ENCODE measurements at places on chromosomes 5 and 9. TPM values are rescaled to one million over a fixed set of nuclear protein-coding genes. Genes with fewer than 3 reads are reported as not detected.

- H3K27ac ChIP-seq, result no peak overlapping the region
- H3K4me3 ChIP-seq, result no peak overlapping the region
- no peaks in the 10 kb centered on the region for H3K27me3 ChIP-seq
- DNase-seq, result no peak
These were observed 225.4 kb upstream of the PPP1R2B start for GRCh38 chr5:156624686-156625085.

DNA sequence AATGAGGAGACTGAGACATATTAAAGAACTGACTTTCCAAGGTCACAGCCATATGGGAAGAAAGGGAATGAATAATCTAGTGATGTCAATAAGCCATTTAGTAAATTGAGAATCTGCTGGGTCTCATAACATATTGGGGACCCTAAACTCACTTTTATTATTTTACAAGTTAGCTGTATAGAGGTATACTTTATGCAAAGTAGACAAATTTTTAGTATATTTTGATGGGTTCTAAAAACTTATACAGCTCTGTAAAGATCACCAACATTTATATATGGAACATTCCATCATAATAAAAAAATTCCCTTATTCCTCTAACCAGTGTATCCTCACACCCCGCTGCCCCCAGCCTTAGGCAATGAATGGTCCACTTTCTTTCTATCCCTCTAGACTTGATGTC is 35.7 kb upstream of the ZNF510 start:
- no peak for DNase-seq
- H3K27ac ChIP-seq, result no peak overlapping the region
- H3K4me1 ChIP-seq, result no peaks in the 10 kb centered on the region
- no peak overlapping the region for H3K4me3 ChIP-seq

- H3K4me3 ChIP-seq, result no peak overlapping the region
- no peaks in the 10 kb centered on the region for H3K4me1 ChIP-seq
- no peak for DNase-seq
- peaks cover 79% of the 10 kb centered on the region for H3K36me3 ChIP-seq
These were observed 50.8 kb downstream of the AQP7 start for GRCh38 chr9:33351547-33351946.

GRCh38 chr9:70406434-70406862 is 8.0 kb downstream of the KLF9 start:
- no peaks in the 10 kb centered on the region for H3K27me3 ChIP-seq
- peak overlapping the region; percentile 97 for H3K27ac ChIP-seq
- H3K4me1 ChIP-seq, result peaks cover 64% of the 10 kb centered on the region
- peak overlapping the region; percentile 80 for H3K4me3 ChIP-seq
- H3K36me3 ChIP-seq, result no peaks in the 10 kb centered on the region
- no peak for DNase-seq

GRCh38 chr5:103519550-103519949 is 43.0 kb downstream of the NUDT12 start:
- no peak for DNase-seq
- no peaks in the 10 kb centered on the region for H3K36me3 ChIP-seq
- H3K27me3 ChIP-seq, result no peaks in the 10 kb centered on the region

- no peak for DNase-seq
- H3K36me3 ChIP-seq, result peaks cover 28% of the 10 kb centered on the region
- no peaks in the 10 kb centered on the region for H3K27me3 ChIP-seq
- no peaks in the 10 kb centered on the region for H3K4me1 ChIP-seq
- no peak overlapping the region for H3K4me3 ChIP-seq
These were observed 201.5 kb downstream of the AOPEP start for GRCh38 chr9:94927762-94928670.

GRCh38 chr5:138755084-138755748 is 2.0 kb downstream of the CTNNA1 start:
- no peaks in the 10 kb centered on the region for H3K27me3 ChIP-seq
- H3K36me3 ChIP-seq, result peaks cover 15% of the 10 kb centered on the region
- peak overlapping the region; percentile 71 for H3K4me3 ChIP-seq
- DNase-seq, result no peak
- no peak overlapping the region for H3K27ac ChIP-seq
- H3K4me1 ChIP-seq, result peaks cover 26% of the 10 kb centered on the region

GRCh38 chr9:38315085-38315595 is 77.4 kb upstream of the ALDH1B1 start:
- H3K4me3 ChIP-seq, result no peak overlapping the region
- peaks cover 8% of the 10 kb centered on the region for H3K27me3 ChIP-seq
- no peak overlapping the region for H3K27ac ChIP-seq

DNA sequence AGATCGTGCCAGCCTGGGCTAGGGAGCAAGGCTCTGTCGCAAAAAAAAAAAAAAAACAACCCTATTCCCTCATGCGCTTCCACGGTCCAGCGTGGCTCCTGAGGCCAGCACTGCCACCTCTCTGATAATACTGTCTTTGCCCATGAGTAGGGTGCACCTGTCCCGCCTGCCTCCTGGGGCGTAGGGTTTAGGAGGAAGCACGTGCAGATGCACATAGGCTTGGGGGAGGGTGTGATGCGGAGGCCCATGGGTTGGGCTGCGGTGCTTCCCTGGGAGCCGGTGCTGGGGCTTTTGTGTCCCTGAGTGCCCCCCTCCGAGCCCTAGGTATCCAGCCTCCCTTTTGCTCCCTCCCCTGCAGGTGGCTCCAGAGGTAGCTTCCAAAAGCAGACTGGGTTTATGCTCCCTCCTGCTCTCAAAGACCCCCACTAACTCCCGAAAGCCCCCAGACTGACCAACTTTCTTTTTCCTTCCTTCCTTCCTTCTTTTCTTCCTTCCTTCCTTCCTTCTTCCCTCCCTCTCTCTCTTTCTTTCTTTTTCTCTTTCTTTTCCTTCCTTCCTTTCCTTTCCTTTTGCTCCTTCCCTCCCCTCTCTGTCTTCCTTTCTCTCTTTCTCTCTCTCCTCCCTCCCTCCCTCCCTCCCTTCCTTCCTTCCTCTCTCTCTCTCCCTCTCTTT is 12.8 kb downstream of the FGFR4 start:
- peaks cover 10% of the 10 kb centered on the region for H3K27me3 ChIP-seq
- peaks cover 1% of the 10 kb centered on the region for H3K4me1 ChIP-seq
- DNase-seq, result no peak
- H3K4me3 ChIP-seq, result no peak overlapping the region

DNA sequence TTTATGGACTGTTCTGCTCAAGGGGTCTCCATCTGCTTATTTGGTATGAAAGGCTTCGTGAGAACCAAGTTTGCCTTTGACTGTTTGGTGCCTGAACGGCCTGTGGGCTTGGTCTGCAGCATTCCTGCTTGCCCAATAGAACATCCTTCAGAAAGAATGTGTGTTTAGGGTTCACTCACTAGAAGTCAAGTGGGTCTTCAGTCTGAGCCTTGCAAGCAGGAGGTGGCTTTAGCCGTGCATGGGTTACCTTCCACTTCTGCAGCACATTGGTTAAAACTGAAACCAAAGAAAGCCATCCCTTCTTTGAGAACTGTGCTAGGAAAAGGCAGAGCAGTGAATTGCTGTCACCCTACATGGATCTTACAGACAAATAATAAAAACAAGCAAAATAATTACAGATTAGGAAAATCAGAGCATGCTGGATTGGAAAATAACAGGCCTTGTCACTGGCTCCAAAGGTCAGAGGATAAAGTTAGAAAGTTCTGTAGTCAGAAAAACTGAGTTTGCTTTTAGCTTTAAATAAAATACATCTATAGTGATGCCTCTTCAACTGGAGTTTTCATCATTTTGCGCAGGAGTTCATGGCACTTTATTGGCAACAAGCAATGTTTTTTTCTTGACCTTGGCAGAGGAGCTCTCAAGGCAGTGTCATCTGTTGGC is 16.6 kb downstream of the WWC1 start:
- no peak overlapping the region for H3K27ac ChIP-seq
- no peaks in the 10 kb centered on the region for H3K36me3 ChIP-seq
- H3K27me3 ChIP-seq, result no peaks in the 10 kb centered on the region
- no peaks in the 10 kb centered on the region for H3K4me1 ChIP-seq
- H3K4me3 ChIP-seq, result no peak overlapping the region

GRCh38 chr9:131013771-131014676 is 5.0 kb downstream of the LAMC3 start:
- DNase-seq, result no peak
- H3K27me3 ChIP-seq, result peaks cover 30% of the 10 kb centered on the region
- H3K27ac ChIP-seq, result no peak overlapping the region
- H3K36me3 ChIP-seq, result no peaks in the 10 kb centered on the region

- H3K4me3 ChIP-seq, result no peak overlapping the region
- H3K4me1 ChIP-seq, result no peaks in the 10 kb centered on the region
- H3K27me3 ChIP-seq, result no peaks in the 10 kb centered on the region
These were observed 260.4 kb downstream of the MLLT3 start for GRCh38 chr9:20361656-20362570.

- H3K27me3 ChIP-seq, result no peaks in the 10 kb centered on the region
- peaks cover 4% of the 10 kb centered on the region for H3K36me3 ChIP-seq
- H3K27ac ChIP-seq, result no peak overlapping the region
- no peak overlapping the region for H3K4me3 ChIP-seq
These were observed 19.2 kb downstream of the GSN start for GRCh38 chr9:121286973-121287741.

GRCh38 chr5:135979510-135979909 is 24.7 kb upstream of the LECT2 start:
- DNase-seq, result no peak
- no peak overlapping the region for H3K4me3 ChIP-seq
- H3K27me3 ChIP-seq, result peaks cover 35% of the 10 kb centered on the region
- no peaks in the 10 kb centered on the region for H3K36me3 ChIP-seq
- no peak overlapping the region for H3K27ac ChIP-seq
- no peaks in the 10 kb centered on the region for H3K4me1 ChIP-seq

DNA sequence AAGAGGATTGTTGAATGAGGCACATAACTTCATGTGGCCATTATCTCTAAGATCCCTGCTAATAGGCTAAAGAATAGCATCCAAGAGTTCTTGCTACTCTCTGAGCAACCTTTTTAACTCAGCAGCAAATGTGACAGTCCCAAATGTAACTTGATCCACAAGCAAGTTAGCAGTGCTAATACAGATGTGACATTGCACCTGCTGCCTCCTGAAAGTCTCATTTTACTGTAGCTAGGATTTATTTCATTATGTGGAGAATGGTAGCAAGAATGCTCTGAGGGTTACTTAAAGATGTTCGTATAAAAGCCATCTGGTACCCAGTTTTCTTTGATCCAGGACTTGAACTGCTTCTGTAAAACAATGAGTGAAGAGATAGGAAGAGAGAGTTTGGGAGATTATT is 45.8 kb downstream of the CDH10 start:
- H3K4me1 ChIP-seq, result no peaks in the 10 kb centered on the region
- H3K4me3 ChIP-seq, result no peak overlapping the region
- H3K27me3 ChIP-seq, result no peaks in the 10 kb centered on the region
- no peak for DNase-seq

GRCh38 chr5:142109331-142110045 is 909 bp downstream of the NDFIP1 start:
- peak overlapping the region; percentile 80 for H3K27ac ChIP-seq
- no peak for DNase-seq
- H3K4me3 ChIP-seq, result peak overlapping the region; percentile 84
- H3K27me3 ChIP-seq, result no peaks in the 10 kb centered on the region

- H3K4me3 ChIP-seq, result no peak overlapping the region
- H3K27ac ChIP-seq, result no peak overlapping the region
- H3K36me3 ChIP-seq, result no peaks in the 10 kb centered on the region
- no peak for DNase-seq
- H3K27me3 ChIP-seq, result no peaks in the 10 kb centered on the region
These were observed 137.8 kb downstream of the ROR2 start for GRCh38 chr9:91812191-91812590.

- no peak for DNase-seq
- no peak overlapping the region for H3K27ac ChIP-seq
- H3K4me3 ChIP-seq, result no peak overlapping the region
- no peaks in the 10 kb centered on the region for H3K27me3 ChIP-seq
- H3K36me3 ChIP-seq, result no peaks in the 10 kb centered on the region
These were observed 539.6 kb downstream of the LRRC70 start for GRCh38 chr5:63118221-63118620.

- DNase-seq, result no peak
- peaks cover 10% of the 10 kb centered on the region for H3K4me1 ChIP-seq
- no peak overlapping the region for H3K4me3 ChIP-seq
- H3K36me3 ChIP-seq, result no peaks in the 10 kb centered on the region
- no peaks in the 10 kb centered on the region for H3K27me3 ChIP-seq
These were observed 201.9 kb downstream of the ZNF608 start for GRCh38 chr5:124544366-124545055.

GRCh38 chr5:83085106-83085505 is 7.8 kb downstream of the XRCC4 start:
- no peaks in the 10 kb centered on the region for H3K36me3 ChIP-seq
- no peaks in the 10 kb centered on the region for H3K4me1 ChIP-seq
- no peaks in the 10 kb centered on the region for H3K27me3 ChIP-seq
- H3K4me3 ChIP-seq, result no peak overlapping the region
- no peak overlapping the region for H3K27ac ChIP-seq

- peaks cover 13% of the 10 kb centered on the region for H3K4me1 ChIP-seq
- no peak overlapping the region for H3K4me3 ChIP-seq
- no peak overlapping the region for H3K27ac ChIP-seq
- no peak for DNase-seq
- H3K36me3 ChIP-seq, result no peaks in the 10 kb centered on the region
These were observed 127.3 kb upstream of the CCDC152 start for GRCh38 chr5:42629284-42629683.

- no peaks in the 10 kb centered on the region for H3K36me3 ChIP-seq
- no peaks in the 10 kb centered on the region for H3K4me1 ChIP-seq
- no peak for DNase-seq
These were observed 49.7 kb downstream of the MYO10 start for GRCh38 chr5:16886366-16886736.

DNA sequence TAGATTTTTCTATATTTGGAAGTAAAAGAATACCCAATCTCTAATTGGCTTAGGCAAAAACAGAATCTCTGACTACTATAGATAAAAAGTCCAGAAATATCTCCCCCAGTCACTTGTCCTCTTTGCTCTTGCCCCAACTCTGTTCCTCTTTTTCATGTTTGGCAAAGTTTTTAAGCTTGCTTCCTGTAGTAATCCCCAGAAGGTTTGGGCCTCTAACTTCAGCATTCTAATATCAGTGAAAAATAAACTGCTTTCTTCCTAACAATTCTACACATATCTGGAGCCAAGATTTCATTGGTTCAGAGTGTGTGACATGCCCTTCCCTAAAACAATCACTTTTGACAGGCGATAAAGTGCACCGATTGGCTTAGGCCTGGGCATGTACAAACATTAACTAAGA is 1680.3 kb downstream of the MAT2B start:
- no peaks in the 10 kb centered on the region for H3K27me3 ChIP-seq
- H3K4me1 ChIP-seq, result peaks cover 3% of the 10 kb centered on the region
- DNase-seq, result no peak
- no peak overlapping the region for H3K4me3 ChIP-seq
- no peaks in the 10 kb centered on the region for H3K36me3 ChIP-seq
- H3K27ac ChIP-seq, result no peak overlapping the region

The COL23A1 gene
- not detected for total RNA-seq

The CCNI2 gene
- total RNA-seq, result 0.44 TPM

The MOCS2 gene
- 17.0 TPM for total RNA-seq

The LECT2 gene
- total RNA-seq, result not detected

The PCDHB11 gene
- total RNA-seq, result not detected

The BHMT2 gene
- total RNA-seq, result not detected
